ENCODE measurements at places on chromosomes 7 and 10.
A peak's percentile ranks its signal among the peaks of the same experiment; 100 is the strongest.

GRCh38 chr7:130146693-130147405 lies 58.4 kb downstream of the TMEM209 start:
- DNase-seq = no peak

- no peak for DNase-seq
Measured at GRCh38 chr7:157759246-157759805, 422.5 kb downstream of the DNAJB6 start.

DNA sequence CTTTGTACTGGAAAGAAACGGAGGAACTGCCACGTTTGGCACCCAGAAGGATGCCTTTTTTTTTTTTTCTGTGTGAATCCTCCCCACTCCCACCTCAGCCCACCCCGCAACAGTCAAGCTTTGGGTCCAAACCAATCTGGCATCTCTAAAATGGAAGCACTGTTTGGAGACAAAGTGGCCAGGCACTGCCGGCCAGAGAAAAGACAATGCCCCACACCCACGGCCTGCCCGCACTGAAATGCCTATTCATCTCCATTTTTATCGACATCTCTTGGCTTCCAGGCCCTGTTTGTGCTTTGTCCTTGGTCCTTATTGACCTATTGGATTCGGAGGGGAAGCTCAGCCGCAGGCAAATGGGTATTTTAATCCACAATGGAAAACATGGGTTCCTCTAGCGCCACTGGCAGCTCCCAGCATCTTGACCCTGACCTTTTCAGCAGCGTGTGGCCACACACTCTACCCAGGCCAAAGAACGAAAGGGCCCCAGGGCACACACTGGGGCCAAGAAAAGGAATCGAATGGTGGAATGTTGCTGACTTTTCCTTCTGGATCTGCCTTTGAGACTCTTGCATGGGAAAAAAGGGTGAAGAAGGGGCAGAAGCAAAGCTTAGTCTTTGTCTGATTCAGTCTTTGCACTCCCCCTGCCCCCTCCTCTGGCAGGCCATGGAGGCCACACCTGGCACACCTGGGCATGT lies 162.6 kb upstream of the CDCA7L start:
- no peak for DNase-seq

GRCh38 chr10:86700851-86701617 lies 32.7 kb downstream of the LDB3 start:
- DNase-seq = no peak

- DNase-seq = no peak
Measured at GRCh38 chr7:132257253-132257652, 319.0 kb downstream of the PLXNA4 start.

GRCh38 chr10:117486606-117487005 lies 55.9 kb upstream of the EMX2 start:
- no peak for DNase-seq

DNA sequence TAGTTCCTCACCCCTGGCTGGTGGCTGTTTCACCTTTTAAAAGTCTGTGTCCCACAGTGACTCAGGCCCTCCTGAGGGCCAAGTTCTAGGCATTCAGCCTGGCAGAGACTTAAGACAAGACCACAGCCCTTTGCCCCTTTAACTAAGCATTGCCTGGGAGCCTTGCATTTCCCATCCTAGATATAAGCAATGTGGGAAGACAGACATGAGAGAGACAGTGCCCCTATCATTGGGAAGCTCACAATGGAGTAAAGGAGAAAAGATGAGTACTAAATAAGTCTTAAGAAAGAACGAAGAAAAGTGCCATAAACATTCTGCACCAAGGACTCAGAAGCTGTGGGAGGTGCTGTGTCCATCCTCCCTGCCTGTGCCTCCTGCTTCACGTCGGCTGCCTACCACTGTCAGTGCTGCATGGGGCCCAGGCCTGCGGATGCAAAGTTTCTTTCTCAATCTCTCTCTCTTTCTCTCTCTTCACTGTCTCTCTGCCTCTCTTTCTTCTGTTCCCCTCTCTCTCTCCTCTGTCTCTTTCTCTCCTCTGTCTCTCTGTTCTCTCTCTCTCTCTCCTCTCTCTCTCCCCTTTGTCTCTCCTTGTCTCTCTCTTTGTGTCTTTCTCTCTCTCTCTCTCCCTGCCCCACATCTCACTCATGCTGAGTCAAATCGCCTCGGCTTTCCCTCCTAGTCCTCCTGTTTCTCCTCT lies 21.5 kb downstream of the GPRIN2 start:
- DNase-seq = no peak

DNA sequence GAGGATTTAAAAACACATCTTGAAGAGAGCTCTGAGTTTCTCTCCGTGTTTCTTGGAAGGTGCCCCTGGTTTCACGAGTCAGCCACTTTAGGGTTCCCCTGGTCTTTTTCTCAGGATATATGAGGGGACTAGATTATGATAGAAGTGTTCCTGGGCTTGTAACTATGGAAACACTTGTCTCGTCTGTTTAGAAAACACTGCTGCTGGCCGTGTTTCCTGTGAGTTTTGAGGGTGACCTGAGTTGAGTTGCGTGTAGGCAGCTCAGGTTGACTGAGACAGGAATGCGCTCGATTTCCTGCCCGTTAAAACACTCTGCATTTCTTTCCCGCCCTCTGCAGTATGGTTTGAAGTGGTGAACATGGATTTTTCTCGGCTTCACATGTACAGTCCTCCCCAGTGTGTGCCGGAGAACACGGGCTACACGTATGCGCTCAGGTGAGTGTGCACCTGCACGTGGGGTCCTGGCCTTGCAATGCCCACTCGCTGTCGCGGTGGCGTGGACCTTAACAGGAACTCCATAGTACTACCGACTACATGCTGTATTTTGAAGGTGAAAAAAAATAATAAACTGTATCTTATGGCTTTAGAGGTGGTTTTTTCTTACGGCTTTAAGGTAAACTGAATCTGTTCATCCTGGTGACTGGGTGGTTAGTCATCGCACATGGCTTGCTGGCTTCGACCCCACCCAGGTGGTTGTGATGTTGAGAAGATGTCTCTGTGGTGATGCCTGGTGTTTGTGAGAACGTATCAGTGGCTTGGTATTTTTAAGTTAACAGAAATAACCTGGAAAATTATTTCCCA lies at the start of gene SUN1:
SUN1 (plus strand) TSS at position 310 of the 801 bp plus-strand sequence; CDS start at position 359, 49 bp downstream.
- no peak for DNase-seq

- DNase-seq = peak; percentile 25
Measured at GRCh38 chr7:65251851-65252620, 121.6 kb upstream of the ZNF92 start.

- no peak for DNase-seq
Measured at GRCh38 chr7:41275255-41275654, 427.6 kb downstream of the INHBA start.

GRCh38 chr10:101311185-101312066 lies 42.5 kb upstream of the BTRC start:
- DNase-seq = no peak

DNA sequence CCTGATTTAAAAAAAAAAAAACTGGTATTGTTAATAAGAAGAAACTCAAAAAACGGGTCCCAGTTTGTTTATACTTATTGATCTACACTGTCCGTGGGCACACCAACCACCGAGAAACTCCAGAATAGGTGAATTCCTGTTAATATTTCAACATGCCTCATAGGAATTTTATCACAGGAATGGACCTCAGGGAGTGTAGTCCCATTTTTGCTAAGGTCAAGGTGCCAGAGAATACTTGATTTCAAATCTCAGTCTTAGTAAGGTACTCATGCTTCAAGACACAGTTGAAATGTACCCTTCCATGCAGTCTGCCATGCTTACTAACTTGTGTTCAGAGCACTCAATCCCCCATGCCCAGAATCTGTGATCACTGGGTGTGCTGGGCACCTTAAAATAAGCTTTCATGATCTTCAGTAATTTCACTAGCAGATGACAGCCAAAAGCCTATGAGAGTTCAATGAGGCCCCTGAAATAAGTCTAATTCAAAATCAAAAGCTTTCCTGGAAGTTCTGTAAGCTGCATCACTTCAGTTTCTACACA lies 385.7 kb downstream of the TNS3 start:
- no peak for DNase-seq

DNA sequence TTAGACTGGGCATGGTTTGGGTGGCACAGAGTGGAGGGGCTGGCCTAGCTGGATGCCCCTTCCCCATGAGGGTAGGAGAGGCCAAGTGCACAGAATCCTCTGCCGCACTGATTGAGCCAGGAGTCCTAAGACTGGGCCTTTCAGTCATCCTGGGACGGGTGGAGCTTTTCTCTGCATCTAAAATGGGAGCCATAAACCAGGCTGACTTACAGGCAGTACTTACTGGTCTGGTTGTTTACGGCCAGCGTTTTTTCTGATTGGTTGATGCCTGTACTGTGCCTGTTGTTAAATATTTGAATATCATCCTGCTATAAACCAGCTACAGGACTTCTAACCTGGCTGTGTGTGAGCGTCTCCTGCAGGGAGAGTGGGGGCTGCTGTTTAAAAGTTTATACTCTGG lies 107.8 kb downstream of the CDH23 start:
- no peak for DNase-seq

- no peak for DNase-seq
Measured at GRCh38 chr10:101065481-101066145, 3.8 kb downstream of the KAZALD1 start.

GRCh38 chr10:9545073-9545472 lies 1472.6 kb upstream of the CELF2 start:
- DNase-seq = no peak

- DNase-seq = no peak
Measured at GRCh38 chr10:122637376-122637775, 62.3 kb downstream of the C10orf120 start.

GRCh38 chr10:101453318-101453717 lies 99.4 kb downstream of the BTRC start:
- DNase-seq = no peak

GRCh38 chr7:115910541-115911164 lies 119.9 kb downstream of the TFEC start:
- DNase-seq = no peak

DNA sequence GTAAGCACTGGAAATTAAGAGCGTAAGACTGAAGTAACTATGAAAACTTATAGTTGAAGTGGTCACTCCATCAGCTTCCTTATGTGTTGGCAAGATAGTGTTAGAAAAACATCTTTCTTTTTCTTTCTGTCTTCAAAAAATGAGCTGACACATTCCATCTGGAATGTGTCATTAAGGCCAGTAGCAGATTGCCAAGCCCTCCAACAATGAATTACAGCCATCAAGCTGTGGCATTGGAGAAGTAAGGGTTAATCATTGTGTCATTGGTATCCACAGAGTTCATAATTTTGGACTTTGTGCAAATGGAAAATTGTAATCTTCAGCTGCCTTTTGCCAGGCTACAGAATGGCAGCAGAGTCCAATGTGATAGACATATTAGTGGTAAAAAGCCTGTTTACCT lies 926.3 kb downstream of the NRG3 start:
- no peak for DNase-seq

DNA sequence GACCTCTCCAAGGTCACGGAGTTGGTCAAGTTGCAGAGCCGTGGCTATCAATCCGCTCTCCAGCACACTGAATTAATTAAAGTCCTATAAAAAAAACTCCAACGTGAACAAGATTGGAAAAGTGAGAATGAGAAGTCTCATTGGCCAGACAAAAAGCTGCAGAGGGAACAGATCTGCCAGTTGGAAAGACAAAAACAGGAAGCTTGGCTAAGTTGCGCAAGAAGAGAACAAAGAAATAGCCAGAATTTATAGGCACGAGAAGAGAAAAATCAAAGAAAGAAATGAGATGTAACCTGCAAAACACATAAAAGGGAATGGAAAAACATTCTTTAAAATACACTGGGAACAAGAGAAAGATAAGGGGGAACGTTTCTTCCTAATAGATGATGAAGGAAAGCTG lies 45.7 kb upstream of the CRTAC1 start:
- no peak for DNase-seq

- no peak for DNase-seq
Measured at GRCh38 chr10:106336874-106337273, 827.6 kb downstream of the SORCS1 start.

GRCh38 chr7:80412842-80413241 lies 99.0 kb downstream of the GNAT3 start:
- DNase-seq = no peak

- no peak for DNase-seq
Measured at GRCh38 chr7:156220078-156220605, 407.9 kb upstream of the SHH start.

GRCh38 chr7:120951826-120952225 lies 1.2 kb downstream of the ING3 start:
- DNase-seq = no peak

GRCh38 chr7:47584536-47584895 lies 2.6 kb upstream of the TNS3 start:
- no peak for DNase-seq

DNA sequence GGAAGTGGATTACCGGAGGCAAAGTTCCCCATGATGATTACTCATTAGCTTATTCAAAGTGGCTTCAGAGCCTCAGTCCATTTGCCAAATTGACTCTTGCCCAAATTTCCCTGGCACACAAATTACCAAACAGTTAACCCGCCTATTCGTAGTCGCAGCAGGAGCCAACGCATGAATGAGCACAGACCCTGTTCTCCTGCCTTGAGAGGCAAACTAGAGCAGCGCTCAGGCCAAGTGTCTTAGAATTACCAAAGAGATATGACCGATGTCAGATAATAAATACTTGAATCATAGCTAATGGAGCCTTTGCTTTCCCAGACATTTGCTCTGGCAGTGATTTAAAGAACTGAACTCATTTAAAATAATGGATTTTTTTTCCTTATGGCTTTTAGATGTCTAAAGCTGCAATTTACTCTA lies 64.9 kb downstream of the CTTNBP2 start:
- no peak for DNase-seq

DNA sequence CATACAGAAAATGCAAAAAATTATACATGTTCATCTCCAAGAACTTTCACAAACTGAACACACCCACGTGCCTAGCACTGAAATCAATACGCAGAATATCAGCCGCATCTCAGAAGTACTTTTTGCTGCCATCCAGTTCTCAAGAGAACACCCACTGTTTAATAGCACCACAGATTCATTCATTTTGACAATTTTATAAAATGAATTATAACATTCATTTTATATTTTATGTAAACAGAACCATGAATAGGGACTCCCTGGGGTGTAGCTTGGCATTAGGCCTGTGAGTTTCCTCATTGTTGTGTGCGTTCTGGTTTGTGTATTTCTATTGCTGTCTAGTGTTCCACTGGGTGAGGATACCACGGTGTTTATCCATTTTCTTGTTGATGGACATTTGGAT lies 77.3 kb upstream of the PIP4K2A start:
- DNase-seq = no peak

GRCh38 chr7:27263781-27264180 lies 21.2 kb downstream of the EVX1 start:
- DNase-seq = no peak

- DNase-seq = no peak
Measured at GRCh38 chr10:71770255-71770654, 3.1 kb downstream of the VSIR start.

- DNase-seq = no peak
Measured at GRCh38 chr7:64206903-64207302, at the start of gene ZNF735. TSS of gene ZNF735 (plus strand) at chr7:64207203. CDS start at chr7:64207203, 0 bp downstream.

GRCh38 chr7:32093415-32094408 lies 23.5 kb upstream of the PDE1C start:
- DNase-seq = no peak

GRCh38 chr10:44818701-44819127 lies 92.4 kb upstream of the TMEM72 start:
- no peak for DNase-seq

- DNase-seq = no peak
Measured at GRCh38 chr7:155057076-155057475, 13.0 kb upstream of the HTR5A start.
